Fibroblast of the aortic adventitia (primary cell): ENCODE measurements at places on chromosomes 3 and 15.
A peak's percentile ranks its signal among the peaks of the same experiment; 100 is the strongest.

DNA sequence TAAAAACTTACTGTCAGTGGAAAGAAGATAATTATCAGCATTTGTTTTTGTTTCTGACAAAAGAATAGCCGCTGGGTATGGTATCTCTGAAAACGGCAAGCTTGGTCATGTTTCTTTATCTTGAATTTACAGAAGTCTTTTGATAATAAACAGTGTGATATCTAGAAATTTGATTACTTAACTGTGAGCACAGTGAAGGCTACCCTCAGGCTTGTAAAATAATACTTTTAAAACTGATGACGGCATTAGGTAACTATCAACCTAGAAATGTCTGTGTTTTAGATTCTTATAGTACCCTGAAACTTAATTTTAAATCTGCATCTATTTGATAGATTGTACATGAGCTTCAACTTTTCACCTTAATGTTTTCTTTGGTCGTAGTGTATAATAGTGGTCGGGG is 43.4 kb downstream of the NSUN3 start:
- no peak for DNase-seq

GRCh38 chr3:173553635-173554280 is 156.2 kb downstream of the NLGN1 start:
- DNase-seq, result peak; percentile 60

DNA sequence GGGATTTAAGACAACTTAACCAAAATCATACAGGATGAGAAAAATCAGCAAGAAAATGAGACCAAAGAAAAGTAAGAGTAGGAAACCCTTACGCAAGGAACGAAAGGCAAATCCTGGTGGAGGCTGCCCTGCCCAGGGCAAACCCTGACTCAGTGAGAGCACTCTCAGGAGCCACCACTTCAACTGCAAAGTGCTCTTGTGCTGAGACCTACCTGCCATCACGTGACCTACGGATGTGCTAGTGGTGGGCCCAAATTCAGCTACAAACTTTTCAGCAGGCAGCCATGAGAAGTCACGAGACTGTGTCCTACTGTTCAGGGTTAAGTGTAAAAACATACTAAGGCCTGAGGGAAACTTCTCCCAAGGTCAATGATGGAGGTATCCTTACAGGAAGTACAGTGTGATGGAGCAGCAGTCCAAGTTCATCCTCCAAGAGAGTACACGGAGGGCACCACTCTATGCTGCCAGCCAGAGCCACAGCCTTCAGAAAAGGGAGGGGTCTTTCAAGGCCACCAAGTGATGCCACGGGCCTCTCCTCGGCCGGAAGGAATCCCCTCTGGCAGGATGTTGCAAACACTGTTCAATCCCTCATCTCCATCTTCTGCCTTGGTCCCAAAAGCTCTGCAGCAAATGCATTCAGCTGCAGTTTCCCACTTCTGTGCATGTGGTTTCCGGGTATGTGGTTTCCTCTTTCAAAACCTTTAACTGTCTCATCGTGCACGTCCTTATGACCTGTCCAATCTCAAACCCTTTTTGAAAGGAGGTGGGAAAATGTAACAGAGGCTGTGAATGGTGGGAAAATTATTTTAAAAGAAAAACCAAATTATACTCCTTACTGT is 9.5 kb downstream of the CHSY1 start:
- DNase-seq, result peak; percentile 77

- peak; percentile 88 for DNase-seq
Observed at GRCh38 chr3:51799879-51800749, 21.1 kb upstream of the IQCF6 start.

DNA sequence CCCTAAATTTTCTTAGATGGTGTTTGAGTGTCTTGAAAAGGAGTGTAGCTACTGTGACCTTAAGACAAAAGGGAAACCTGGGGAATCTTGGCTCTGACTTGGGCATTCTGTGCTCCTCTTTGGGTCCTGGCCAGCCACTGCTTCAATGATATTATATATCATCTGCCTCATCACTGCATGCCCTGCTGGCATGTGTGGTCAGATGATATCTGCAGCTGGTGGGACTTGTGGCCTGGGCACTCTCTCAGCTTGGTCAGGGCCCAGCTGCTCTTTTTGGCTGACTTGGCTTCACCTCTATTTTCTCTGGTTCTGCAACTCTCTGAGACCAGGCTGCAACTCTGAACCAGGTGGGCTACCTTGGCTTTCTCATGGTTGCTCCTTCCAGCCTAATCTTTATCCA is 446.1 kb upstream of the RARB start:
- DNase-seq, result no peak

DNA sequence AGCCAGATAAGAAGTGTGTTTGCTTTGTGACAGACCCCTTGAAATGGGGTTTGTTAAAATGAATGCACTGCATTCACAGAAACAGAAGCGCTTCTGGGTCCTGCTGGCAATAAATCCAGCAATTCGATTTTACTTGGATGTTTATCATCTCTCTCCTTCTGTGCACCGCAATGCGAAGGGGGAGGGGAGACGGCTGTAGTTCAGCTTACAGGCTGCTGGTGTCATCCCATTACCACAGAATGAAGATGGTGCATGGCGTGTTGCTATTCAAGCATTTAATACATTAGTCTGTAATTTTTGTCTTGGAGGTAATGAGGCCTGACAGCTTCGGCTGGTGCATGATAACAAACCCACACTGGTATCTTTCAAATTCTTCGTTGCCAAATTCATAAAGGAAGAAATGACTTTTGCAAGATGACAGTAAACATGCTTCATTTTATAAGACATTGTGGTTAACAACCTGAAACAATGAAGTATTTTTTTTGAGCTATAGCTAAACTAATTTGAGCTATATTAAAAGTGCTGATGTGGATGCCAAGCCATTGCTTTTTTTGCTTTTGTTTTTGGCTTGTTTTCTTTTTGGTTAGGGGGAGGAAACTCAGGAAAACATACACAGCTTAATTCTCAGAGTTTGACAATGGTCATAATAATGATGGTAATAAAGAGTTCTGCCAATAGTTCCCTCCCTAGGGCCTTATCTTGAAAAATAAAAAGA is 418.3 kb downstream of the OTOL1 start:
- peak; percentile 63 for DNase-seq
